Activated T-cell treated with anti-CD3 and anti-CD28 coated beads for 24 hours (primary cell): ENCODE measurements at places on chromosomes 3 and 15.

GRCh38 chr15:95018888-95019545 is 787.7 kb downstream of the MCTP2 start:
- no peak for DNase-seq

DNA sequence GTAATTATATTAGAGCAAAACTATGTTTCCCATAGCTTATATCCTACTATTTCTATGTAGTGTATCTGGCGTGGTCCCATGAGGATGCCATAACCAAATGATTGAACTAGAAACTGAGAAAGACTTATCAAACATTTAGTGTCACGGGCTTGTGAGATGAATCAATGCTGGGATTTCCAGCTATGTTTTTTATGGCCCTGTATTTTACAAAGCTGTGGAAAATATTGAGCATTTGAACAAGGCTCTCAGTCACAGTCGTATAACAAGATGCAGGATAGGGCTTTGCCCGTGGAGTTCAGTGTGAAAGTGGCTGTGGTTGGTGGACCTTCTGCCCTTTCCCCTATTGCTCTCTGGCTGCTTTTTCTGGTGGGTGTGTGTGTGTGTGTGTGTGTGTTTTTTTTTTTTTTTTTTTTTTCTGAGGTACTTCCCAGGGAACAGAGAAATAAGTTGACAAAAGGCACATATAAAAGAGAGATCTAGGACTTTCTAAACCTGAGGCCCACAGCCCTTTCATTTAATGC is 60.7 kb downstream of the CACNA1D start:
- DNase-seq = peak; percentile 4

DNA sequence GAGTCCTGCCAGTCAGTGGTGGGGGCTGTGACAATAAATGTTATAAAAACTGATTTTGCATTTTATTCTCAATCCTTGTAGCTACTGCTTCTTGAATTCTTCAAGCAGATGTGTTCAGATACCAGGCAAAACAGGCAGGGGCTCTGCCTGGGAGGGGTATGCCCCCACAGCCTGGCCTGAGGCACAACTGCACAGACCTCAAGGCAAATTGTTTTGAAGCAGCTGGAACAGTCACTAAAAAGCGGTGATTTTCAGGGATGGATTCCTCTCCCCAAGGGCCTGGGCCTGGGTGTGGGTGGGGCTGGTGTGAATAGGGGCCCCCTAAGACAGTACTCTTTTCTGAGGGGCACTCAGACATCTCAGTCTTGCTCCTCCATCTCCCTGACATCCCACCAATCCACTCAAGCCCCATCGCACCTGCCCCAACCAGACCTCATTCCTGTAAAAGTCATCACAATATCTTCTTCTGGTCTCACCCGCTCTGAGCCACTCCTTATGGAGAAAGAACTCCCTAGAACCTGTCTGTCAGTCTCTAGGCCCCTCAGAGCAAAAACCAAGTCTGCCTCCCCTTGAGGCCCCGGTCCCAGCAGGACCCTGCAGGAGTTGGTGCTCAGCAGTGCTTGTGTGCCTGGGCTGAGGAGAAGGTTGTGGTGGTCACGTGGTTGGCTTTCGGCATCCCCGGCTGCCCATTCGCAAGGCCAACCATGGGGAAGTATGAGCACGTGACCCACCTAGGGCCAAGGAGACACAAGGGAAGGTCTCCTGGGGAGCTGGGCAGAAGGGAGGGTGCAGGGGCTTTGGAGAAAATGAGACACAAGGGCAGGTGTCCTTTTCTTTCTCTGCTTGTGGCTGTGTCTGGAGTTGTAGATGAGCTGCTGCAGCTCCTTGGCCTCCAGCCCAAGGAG is 2.9 kb upstream of the PSTPIP1 start:
- no peak for DNase-seq

- DNase-seq = no peak
These were observed 77.6 kb upstream of the CHD2 start for GRCh38 chr15:92822216-92823144.

GRCh38 chr15:98582900-98583554 is 65.3 kb upstream of the IGF1R start:
- no peak for DNase-seq

- DNase-seq = no peak
These were observed 123.4 kb downstream of the CHSY1 start for GRCh38 chr15:101128221-101129015.

- DNase-seq = no peak
These were observed 25.7 kb downstream of the ZMAT3 start for GRCh38 chr3:179045719-179046402.

DNA sequence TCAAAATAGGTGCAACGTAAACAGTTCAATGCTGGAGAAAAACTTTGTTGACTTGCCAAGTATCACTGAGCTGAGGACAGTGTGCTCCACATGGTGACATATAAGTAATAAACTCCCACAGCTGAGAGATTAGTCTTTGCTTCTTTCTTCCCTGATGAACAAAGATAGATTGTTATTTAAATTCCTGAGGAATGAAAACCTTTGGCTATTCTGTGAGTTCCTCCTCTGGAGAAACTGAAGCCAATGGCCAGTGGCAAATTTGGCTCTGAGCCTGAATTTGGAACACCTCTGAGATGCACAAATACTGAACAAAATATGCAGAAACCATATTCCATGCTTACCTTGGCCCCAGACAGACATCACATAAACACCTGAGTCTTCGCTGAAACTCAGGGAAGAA is 63.3 kb downstream of the RPL22L1 start:
- no peak for DNase-seq

GRCh38 chr3:126129398-126129891 is 45.5 kb upstream of the SLC41A3 start:
- no peak for DNase-seq

DNA sequence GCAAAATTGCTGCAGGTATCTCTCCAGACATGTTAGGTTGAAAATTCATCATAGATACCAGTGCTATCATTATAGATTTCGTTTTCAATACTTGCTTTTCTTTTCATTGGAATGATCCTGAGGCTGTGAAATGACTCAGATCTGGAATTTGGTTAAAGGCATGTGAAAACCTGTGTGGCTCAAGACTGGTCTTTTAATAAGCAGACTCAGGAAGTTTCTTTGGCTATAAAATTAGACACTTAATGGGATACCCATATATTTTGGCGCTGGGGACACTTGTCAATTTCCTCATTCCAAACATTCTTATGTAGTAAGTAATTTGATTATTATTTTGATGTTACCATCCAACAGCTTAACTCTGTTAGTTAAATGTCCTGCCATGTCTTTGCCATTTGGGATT is 1041.1 kb upstream of the GBE1 start:
- DNase-seq = no peak

GRCh38 chr3:118968111-118968510 is 66.5 kb downstream of the IGSF11 start:
- DNase-seq = no peak

GRCh38 chr3:192597506-192597905 is 129.8 kb downstream of the FGF12 start:
- no peak for DNase-seq

DNA sequence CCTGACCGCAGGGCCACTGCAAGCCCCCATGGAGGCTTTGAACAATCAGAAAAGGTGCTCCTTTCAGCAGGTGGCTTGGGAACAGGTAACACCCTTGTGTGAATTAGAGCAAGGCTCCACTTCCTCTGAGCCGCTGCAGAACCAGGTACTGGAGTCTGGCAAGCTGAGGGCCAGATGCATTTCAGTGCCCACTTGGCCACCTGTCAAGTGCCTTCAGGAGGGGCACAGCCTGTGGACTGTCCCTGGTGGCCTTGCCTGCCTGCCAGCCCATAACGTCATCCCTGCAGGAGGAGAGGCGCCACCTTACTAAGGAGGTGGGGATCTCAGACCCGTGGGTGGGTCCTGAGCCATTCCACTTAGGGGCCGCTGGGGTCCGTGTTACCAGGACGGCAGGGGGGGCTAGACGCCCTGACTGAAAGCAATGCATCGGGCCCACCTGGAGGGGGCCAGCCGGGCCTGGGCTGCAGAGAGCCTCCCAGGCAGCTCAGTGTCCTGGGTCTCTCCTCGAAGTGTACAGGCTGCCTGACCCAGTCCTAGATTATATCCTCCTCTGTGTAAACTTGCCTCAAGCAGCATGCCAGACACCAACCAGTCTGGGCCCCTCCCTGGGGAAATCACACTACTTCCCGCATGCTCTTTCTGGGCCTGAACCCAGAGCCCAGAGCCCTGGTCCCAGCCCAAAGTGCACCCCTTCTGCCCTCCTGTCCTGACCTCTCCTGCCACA is 16.1 kb downstream of the SPTBN5 start:
- DNase-seq = no peak

GRCh38 chr3:119679874-119680273 is 2.7 kb upstream of the COX17 start:
- no peak for DNase-seq

- no peak for DNase-seq
These were observed 255.7 kb downstream of the ARRDC4 start for GRCh38 chr15:98216166-98216565.

DNA sequence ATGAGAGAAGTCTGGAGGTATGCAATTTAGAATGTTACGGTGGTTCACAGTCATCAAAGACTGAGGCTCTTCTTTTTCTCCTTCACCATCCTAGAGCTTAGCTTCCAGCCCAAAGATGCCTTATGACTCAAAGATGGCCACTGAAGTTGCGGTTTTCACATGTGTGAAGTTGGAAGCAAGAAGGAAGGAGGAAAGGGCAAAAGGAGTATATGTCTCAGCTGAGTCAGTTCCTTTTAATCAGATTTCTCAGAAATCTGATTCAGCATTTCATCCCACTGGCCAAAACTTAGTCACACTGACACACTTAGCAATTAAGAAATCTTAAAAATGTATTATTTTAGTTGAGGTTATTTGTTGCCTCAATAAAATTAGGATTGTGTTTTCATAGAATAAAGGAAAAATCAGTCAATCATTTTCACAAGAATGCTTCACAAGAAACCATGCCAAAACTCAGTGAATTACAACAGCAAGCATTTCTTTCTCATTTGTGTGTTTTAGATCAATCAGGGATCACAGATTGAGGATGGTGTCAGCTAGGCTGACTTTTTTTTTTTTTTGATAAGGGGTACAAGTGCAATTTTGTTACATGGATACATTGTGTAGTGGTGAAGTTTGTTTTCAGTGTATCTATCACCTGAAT is 211.1 kb upstream of the GADL1 start:
- peak; percentile 4 for DNase-seq

DNA sequence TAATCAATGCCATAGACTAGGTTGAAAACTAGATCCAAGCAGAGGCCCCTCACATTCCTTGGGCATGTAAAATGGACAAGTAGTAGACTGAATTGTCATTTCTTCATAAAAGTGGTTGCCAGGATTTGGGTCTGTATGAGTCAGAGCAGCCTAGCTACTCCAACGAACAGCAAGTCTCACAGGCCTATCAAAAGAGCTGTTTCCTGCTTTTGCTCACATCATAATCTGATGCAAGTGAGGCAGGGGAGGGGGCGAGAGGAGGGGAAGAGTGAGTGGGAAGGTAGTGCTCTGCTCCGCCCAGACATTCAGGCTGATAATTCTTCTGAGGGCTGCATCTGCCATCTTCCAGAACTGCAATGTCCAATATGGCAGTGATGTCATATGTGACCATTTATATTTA is 228.9 kb upstream of the PRICKLE2 start:
- no peak for DNase-seq

GRCh38 chr15:78420220-78420619 is 17.8 kb upstream of the IREB2 start:
- DNase-seq = no peak

GRCh38 chr3:3066910-3067309 is 43.3 kb downstream of the IL5RA start:
- no peak for DNase-seq
